Kasumi-1 (cell line): ENCODE measurements at places on chromosomes 5 and 9.

DNA sequence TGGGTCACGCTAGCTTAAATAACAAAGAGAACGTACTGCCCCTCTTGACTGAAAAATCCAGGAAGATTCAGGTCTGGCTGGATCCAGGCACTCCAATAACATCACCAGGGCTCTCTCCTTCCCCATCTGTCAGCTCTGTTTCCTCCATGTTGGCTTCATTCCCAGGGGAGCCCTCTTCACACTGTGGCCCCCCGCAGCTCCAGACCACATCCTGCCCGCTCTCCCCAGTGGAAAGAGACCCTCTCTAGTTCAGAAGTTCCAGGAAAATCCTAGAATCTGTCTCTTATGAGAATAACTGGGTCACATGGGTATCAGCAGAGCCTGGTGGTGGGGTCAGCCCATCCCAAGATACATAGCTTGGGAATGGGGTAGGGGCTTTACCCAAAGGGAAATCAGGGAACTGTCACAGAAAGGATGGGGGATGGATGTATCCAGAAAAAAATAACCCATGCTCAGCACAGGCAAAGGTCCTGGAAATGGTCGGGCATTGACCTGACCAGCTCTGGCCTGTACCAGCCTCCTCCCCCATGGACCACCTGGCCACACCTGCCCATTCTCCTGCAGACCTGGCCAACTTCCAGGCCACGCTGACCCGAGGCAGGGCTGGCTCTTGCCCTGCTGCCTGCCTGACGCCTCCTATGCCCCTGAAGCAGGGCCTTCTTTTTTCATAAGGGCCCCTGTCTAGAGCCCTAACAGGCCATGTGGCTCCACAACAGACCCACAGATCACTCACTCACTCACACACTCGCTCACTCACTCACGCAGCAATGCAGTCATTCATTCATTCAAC lies 65.9 kb downstream of the COL23A1 start:
- no peak for DNase-seq

DNA sequence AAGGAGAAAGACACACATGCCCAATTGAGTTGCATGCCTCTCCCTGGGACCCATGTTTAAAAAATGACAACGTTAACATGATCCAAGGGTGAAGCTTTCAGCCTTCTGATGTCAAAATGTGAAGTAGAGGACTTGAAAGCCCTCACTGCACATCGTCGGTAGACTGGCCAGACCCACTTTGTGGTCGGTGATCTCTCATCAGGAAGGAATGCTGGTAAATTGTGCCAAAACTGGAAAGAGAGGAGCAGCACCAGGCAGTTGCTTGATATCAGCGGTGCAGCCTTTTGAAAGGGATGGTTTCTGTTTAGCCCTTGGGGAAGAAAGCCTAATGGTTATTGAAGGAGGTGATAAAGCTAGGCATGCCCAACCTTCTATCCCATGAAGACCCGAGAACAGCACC lies 125.3 kb upstream of the MARCHF11 start:
- DNase-seq: no peak

DNA sequence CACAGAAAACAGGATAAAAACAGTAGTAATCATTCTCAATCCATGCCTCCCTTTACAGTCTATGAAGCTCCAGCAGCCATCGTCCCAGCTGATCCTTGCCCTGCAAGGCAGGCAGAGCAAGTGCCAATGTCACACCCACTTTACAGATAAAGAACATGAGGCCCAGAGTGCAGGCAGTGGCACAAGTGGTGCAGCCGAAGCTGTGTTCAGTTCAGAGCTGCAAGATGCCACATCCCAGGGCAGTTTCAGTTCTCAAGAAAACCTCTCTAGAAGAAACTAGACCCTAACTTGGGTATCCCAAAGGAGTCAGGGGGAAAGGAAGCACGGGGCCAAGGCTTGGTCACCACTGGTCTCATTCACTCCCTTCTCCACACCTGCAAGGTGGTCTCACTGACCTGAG lies 34.6 kb upstream of the CPLX2 start:
- DNase-seq: no peak

- DNase-seq: no peak
Observed at GRCh38 chr9:15744196-15744595, 191.4 kb downstream of the CCDC171 start.

- DNase-seq: no peak
Observed at GRCh38 chr5:665541-665955, 27.6 kb downstream of the TPPP start.

DNA sequence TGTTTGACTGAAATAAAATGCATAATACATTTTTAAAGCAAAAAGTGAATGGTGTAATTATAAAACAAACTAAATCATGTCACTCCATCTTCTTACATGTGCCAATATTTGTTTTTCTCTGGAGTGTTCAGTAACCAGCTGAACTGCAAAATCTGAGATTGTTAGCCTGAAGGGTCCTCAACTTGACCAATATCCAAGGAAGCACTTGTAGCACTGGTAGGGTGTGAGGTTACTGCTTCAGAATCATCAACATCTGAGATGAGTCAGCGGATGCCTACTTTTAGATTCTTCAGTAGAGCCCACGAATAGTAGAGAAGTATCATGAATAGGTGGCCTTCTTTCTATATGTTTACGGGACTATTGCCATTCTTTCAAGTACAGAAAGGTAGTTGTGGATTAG lies 226.7 kb downstream of the TLE4 start:
- DNase-seq: no peak

DNA sequence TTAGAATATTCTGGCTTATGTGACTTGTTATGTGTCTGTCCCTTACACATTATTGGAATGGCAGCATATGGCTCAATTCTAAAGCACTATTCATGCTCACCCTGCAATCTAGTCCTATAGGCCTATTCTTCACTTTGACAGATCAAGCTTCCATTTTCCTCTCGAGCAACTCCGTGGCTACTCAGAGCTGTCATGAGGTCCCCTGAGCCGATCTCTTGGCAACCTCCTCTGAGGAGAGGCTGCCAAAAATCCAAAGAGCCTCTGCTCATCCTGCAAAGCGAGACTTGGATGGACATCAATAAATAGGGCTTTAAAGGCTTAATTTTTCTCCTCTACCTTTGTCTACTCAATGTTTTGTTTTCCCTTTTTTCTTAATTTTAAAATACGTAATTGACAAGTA lies 163.8 kb downstream of the GABRB2 start:
- DNase-seq: no peak
